HT-29 (cell line): ENCODE measurements at places on chromosomes 1 and 21.

DNA sequence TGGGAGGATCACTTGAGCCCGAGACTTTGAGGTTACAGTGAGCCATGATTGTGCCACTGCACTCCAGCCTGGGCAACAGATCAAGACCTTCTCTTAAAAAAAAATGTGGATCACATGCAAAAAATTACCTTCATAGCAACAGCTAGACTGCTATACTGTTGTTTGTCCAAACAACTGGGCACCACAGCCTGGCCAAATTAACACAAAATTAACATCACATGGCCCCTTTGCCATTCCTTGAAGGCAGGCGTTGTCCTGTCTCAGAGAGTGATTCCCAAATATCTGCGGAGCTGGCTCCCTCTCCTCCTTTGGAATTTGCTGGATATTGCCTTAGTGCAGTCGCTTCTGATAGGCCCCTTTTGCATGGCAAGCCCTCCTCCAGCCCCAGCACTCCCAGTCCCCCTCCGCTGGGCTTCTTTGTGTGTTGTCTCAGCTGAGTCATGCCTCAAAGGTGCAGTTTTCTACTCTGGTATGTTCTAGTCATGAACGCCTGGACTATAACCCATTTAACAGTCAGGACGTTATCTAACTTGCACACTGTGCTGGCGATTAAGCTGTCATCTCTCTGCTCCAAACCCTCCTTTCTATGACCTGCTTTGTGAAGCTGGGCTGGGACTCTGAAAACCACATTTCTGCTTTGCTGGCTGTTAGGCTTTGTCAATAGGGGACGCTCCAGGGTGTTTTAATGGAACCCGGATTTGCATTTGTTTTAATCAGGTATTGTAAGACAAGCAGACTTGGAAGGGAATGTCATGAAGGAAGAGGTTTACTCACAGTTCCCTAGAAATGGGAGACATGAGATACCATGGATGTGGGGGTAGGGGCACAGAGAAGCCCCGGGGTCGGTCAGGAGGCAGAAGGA is 20.1 kb upstream of the HPCAL4 start:
- DNase-seq, result no peak

GRCh38 chr1:4778056-4778455 is 123.6 kb downstream of the AJAP1 start:
- peak; percentile 10 for DNase-seq

- no peak for DNase-seq
Observed at GRCh38 chr1:220843481-220844011, 35.7 kb upstream of the HLX start.

DNA sequence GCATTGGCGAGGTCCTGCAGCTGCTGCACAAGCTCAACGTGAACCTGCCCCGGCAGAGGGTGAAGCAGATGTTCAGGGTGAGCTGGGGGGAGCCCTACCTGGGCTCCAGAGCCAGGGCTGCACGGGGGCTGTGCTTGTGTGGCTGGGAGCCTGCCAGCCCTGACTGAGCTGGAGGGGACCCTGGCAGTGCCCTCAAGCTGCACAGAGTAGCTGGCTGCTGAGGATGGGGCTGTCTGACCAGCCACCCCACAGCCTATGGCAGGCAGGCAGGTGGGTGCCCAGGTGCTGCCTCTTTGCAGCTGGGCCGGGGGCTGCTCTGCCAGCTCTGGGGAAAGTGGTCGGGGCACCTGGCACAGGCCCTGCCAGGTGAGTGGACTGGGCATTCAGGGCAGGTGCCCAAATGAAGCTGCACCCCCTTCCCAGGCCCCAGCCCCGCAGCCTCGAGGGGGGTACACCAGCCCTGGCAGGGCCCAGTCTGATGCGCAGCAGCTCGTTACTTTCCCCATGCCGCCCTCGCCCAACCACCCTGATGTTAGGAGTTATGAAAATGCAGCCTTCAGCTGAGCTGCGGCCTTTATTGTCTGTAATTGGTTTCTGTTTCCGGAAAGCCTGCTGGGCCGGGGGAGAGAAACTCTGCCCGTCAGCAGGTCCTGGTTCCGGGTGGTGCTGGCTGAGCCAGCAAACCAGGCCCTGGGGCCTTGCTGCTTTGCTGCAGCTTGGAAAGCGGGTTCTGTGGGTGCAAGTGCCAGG is 4.3 kb downstream of the PLCH2 start:
- no peak for DNase-seq
